ENCODE measurements at places on chromosomes 4 and X. TPM values are rescaled to one million over a fixed set of nuclear protein-coding genes. Genes with fewer than 3 reads are reported as not detected.

TEX28 gene
- not detected for total RNA-seq

SPANXD gene
- not detected for total RNA-seq

CRLF2 gene
- not detected for total RNA-seq

SPANXA1 gene
- not detected for total RNA-seq

CCKAR gene
- 0.74 TPM for total RNA-seq

F8A2 gene
- not detected for total RNA-seq

CHRNA9 gene
- total RNA-seq, result not detected

OPRPN gene
- not detected for total RNA-seq

HS6ST2 gene
- total RNA-seq, result 0.74 TPM

MBNL3 gene
- 10.1 TPM for total RNA-seq

USP9X gene
- 72.4 TPM for total RNA-seq

TLR6 gene
- 8.3 TPM for total RNA-seq

PAGE5 gene
- total RNA-seq, result not detected

- no peak for DNase-seq
Observed at GRCh38 chrX:123964156-123964834, 2.8 kb downstream of the STAG2 start.

- DNase-seq, result no peak
Observed at GRCh38 chrX:42443267-42443666, 334.7 kb downstream of the PPP1R2C start.

DNA sequence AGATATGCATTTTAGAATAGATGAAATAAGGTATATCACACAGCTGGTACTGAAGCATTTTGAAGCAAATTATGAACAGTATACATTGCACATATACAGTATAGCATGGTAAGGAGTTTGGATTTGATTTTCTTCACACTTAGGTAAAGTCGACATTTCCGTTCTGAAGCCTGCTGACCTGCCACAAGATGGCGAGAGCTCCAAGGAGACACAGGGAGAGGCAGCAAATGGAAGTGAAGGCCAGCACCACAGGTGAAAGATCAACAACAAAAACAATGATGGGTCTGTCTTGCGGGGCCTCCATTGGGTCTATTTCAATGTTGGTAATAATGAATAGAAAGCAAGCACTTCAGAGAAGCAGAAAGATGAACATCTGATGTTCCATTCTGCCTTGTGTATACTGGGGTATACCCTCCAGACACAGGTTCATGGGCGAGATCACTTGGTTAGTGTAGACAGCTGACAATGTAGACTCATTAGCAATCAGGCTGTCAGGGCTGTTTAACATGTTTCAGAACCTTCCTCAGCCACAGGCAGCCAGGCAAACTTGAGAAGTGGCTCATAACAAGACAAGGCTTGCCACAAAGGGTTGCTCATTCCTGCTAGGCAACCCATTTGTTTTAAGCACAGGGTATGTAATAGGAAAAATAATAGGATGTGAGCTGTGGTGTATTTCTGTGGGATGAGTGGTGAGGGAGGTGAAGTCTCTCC, 21.4 kb upstream of the NOX1 start:
- DNase-seq, result no peak

DNA sequence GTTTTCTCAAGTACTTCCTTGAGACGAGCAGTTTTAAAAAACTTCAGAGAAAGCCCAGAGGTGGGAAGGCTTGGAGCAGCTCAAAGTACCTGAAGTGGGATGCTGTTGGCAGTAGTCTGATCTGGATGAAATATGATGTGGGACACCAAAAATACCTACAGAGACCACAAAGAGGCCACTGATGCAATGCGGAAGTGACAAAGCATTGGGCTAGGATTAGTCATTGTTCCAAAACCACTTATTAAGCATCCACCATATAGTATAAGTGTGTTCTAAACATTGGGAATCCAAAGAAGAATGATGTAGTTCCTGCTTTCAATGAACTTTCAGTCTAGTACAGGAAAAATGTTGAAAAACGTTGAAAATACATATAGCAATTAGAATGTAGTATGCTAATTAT, 386.1 kb upstream of the CNKSR2 start:
- DNase-seq, result no peak

GRCh38 chr4:89837385-89837992, 528 bp upstream of the SNCA start:
- no peak for DNase-seq

GRCh38 chrX:110430293-110431076, 71.8 kb downstream of the RTL9 start:
- DNase-seq, result no peak

GRCh38 chr4:112093636-112094202, 51.5 kb upstream of the FAM241A start:
- no peak for DNase-seq

DNA sequence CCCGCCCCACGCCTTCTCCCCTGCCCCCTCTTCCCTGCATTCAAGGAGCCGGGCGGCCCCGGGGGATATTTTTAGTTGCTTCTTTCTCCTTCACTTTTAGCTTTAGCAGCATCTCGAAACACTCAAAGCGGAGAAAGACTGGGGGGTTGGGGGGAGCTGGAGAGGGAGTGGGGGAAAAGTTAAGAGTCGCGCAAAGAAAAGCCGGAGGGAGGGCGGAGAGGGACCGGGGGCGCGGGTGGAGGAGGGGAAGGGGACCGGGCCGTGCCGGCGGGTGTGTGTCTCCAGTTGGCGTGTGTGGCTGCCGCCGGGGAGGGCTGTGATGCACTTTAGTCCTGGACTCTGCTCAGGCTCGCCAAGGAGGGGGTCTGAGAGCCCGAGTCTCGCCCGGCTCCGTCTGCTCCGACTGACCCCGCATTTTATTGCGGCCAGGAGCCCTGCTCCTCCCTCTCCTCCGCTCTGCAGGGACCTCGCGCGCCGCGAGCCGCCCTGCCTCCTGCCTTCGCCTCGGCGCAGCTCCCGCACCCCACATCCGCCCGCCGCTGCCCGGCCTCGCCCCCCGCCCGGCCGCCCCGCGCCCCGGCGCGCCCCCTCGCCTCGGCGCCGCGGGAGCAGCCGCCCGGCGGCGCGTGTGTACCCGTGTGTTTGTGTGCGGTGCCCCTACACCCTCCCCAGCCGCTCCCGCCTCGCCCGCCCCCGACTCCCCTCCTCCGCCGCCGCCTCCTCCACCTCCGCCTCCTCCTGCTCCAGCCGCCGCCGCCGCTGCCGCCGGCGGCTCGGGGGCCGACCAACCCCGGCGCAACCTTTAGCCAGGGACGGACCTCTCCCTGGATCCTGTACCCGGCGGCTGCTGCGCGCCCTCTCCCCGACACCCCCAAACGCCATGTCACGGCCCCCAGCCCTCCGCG, 1.4 kb downstream of the ZNF827 start:
- no peak for DNase-seq

- no peak for DNase-seq
Observed at GRCh38 chr4:184755278-184755677, 21.4 kb upstream of the CENPU start.

- DNase-seq, result no peak
Observed at GRCh38 chr4:173025131-173025530, 143.5 kb upstream of the GALNT7 start.

DNA sequence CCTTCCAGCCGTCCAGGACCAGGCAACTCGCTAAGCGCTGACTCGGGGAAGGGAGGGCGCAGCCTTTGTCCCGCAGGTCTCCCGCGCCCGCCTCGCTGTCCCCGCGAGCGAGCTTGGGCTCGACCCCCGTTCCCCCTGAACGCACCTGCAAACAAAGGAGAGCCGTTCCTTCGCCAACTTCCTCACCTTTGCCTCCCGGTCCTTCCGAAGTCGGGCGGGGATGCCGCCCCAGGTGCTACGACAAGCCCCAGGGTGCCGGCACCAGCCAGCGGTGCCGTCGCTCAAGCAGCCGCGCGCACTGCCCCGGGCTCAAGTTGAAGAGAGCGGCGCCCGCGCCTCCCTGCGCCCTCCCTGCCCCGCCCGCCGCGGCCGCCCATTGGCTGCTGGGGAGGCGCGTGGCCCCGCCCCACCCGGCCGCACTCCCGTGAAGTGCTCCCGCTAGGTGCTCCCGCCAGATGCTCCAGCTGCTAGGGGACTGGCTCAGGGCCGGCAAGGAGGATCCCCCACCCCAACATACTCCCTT, 107.1 kb downstream of the NSUN7 start:
- DNase-seq, result no peak

DNA sequence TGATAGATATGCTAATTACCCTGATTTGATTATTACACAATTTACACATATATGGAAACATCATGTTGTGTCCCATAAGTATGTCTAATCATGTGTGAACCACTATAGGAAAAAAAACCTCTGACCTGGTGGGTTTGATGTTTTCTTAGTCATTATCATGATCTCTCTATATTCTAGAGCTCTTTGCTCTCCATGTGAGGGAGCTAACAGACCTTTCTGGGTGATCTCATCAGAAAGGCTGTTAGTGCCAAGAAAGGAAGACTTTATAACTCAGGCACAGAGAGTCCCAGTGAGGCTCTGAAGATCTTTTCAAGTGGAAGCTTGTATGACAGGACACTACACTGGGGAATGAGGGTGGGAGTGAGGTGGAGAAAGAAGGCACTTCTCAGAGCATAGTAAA, 527.7 kb upstream of the MAGEB2 start:
- no peak for DNase-seq

DNA sequence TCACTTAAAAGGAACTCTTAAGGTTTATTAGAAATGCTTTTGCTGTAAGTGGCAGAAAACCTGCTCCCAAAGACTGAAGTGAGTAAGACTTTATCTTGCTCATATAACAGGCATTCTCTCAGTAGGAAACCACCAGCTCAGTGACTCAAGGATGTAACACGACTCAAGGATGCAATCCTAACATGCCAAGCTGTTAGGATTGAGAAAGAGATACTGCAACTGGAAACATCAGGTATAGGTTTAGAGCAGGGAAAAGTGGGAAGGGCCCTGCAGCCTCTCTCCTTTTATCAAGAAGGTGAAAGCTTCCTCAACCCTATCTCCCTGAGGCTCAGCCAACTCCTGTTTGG, 11.9 kb upstream of the SLC9A7 start:
- DNase-seq, result no peak

DNA sequence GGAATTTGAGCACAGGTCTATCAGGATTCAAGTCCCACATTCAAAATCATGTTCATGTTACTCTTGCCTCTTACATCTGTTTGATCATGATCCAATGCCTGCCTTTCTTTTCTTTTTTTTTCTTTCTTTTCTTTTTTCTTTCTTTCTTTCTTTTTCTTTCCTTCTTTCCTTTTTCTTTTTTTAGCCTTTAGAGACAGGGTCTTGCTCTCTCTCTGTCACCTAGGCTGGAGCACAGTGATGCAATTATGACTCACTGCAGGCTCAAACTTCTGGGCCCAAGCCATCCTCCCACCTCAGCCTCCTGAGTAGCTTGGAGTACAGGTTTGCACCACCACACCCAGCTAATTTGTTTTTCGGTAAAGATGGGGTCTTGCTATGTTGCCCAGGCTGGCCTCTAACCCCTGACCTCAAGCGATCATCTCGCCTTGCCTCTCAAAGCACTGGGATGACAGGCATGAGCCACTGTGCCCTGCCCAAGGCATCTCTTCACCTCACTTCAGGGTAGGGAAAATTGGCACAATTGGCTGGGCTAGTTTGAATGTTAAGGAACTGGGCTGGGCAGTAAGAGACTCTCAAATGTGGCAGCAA, 359.2 kb downstream of the FBXW7 start:
- no peak for DNase-seq

- no peak for DNase-seq
Observed at GRCh38 chr4:6682862-6683590, 10.7 kb upstream of the S100P start.

- no peak for DNase-seq
Observed at GRCh38 chr4:16417198-16417597, 190.9 kb upstream of the TAPT1 start.

DNA sequence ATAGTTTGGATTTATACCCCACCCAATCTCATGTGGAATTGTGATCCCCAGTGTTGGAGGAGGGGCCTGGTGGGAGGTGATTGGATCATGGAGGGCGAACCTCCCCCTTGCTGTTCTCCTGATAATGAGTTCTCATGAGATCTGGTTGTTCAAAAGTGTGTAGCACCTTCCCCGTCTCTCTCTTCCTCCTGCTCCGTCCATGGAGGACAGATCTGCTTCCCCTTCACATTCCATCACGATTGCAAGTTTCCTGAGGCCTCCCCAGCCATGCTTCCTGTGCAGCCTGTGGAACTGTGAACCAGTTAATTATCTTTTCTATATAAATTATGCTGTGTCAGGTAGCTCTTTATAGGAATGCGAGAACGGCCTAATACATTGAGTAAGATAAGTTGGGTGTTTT, 518.8 kb upstream of the LCORL start:
- no peak for DNase-seq

GRCh38 chr4:156983366-156983765, 11.8 kb upstream of the PDGFC start:
- no peak for DNase-seq

DNA sequence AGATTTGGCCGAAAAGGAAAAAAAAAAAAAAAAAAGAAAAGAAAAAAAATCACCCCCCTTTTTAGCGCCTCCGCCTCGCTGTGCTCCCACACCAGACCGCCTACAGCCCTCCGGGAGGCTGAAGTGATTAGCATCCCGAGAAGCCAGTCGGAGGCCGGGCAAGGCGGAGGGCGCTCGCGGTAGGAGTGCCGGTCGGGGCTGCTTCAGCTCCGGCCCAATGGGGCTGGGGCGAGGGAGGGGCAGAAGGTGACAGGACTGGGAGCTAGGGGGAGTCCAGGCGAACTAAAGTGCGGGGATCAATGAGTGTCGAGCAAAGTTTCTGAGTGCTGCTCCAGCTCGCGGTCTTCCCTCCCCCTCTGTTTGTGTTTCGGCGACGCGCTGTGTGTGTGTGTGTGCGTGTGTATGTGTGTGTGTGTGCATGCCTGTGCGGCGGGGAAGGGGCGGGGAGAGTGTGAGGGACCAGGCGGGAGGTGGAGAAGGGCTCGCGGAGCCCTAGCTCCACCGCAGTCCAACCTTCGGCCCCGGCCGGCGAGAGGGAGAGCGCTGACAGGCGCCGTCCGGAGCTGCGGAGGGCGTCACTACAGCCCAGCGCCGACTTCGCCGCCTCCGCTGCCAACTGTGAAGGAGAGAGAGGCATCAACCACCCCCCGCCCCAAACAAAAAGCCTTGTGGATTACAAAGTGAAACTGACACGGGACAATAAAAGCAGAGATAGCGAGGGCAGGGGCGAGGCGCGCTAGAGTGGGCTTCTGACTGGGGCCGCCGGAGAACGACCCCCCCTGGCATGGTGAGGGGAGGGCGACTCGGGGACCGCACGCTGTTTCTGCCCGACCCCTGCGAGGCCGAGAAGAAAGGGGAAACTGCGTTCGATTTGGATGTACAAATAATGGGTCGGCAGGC, at the start of gene FAT4:
Gene FAT4, plus strand, starts transcription at position 280 of the 900 bp plus-strand sequence. CDS start 1,457 bp downstream, outside the sequence.
- DNase-seq, result no peak

GRCh38 chrX:39953879-39954278, 143.9 kb downstream of the BCOR start:
- no peak for DNase-seq

- no peak for DNase-seq
Observed at GRCh38 chr4:84573385-84574068, 9.4 kb upstream of the CDS1 start.

DNA sequence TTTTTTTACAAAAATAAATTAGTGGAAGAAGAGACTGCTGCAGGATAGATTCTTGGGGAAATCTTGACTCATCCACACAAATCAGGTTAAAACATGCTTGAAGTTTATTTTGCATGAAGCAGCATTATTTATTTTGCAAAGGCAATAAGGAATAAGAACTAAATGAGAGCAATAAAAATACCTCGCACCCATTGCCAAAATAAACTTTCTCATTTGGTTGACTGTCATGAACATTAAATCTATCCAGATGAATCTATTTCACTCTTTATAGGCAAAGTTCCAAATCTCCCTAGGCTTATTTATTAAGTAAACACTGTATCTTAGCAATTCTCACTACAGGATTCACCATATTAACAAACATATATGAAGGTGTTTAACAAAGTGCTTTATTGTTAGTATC, 58.9 kb downstream of the HOPX start:
- DNase-seq, result no peak

GRCh38 chr4:113101669-113102068, 52.2 kb downstream of the ANK2 start:
- no peak for DNase-seq

- DNase-seq, result no peak
Observed at GRCh38 chr4:31995943-31996901, 1276.1 kb downstream of the PCDH7 start.

Measured in vagina (tissue), 2 donors.